ENCODE measurements at places on chromosomes 2 and 18. TPM values are rescaled to one million over a fixed set of nuclear protein-coding genes. Genes with fewer than 3 reads are reported as not detected.

The MDH1B gene
- total RNA-seq, result not detected

The ATP6V1C2 gene
- total RNA-seq, result 0.23 TPM

The KLHL30 gene
- total RNA-seq, result 0.23 TPM

The MPP4 gene
- total RNA-seq, result 4.3 TPM

The MYO3B gene
- not detected for total RNA-seq

The ICOS gene
- 3.7 TPM for total RNA-seq

The MOGAT1 gene
- not detected for total RNA-seq

The MGAT4A gene
- 30.4 TPM for total RNA-seq

The GBX2 gene
- not detected for total RNA-seq

The RSAD2 gene
- total RNA-seq, result 18.6 TPM

The STON1 gene
- 27.7 TPM for total RNA-seq

The CHRND gene
- not detected for total RNA-seq

The TMEM185B gene
- 24.4 TPM for total RNA-seq

The FAM124B gene
- total RNA-seq, result 1.2 TPM

The OR6B2 gene
- not detected for total RNA-seq

The VAMP8 gene
- 119 TPM for total RNA-seq

The GPR75 gene
- total RNA-seq, result 4.0 TPM

The MTERF4 gene
- 46.2 TPM for total RNA-seq

The CDH19 gene
- total RNA-seq, result 1.9 TPM

The NMS gene
- total RNA-seq, result not detected

The SANBR gene
- total RNA-seq, result 10.2 TPM
